D341Med (cell line): ENCODE measurements at places on chromosomes 2 and 18.

- no peak for DNase-seq
Observed at GRCh38 chr2:43159797-43160196, 66.6 kb downstream of the ZFP36L2 start.

GRCh38 chr18:79844999-79845563, 47.3 kb downstream of the KCNG2 start:
- DNase-seq: no peak

- DNase-seq: no peak
Observed at GRCh38 chr2:8568543-8569302, 113.1 kb upstream of the ID2 start.

DNA sequence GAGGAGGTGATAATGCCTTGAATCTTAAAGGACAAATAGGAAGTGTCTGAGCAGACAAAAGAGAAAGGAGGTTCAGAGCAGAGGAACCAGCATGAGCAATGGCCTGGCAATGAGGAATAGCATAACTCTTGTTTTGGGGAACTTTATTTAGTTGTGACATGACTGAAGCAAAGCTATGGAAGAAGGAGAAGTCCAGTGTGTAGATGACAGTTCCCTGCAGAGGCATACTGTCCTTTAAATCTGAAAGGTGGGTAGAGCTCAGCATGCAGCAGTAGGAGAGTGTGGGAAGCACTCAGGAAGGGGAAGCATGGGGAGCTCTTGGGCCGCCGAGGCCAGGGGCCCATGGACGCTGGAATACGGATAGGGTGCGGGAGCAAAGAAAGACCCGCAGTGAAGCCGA, 173.8 kb downstream of the SEPTIN10 start:
- DNase-seq: no peak

DNA sequence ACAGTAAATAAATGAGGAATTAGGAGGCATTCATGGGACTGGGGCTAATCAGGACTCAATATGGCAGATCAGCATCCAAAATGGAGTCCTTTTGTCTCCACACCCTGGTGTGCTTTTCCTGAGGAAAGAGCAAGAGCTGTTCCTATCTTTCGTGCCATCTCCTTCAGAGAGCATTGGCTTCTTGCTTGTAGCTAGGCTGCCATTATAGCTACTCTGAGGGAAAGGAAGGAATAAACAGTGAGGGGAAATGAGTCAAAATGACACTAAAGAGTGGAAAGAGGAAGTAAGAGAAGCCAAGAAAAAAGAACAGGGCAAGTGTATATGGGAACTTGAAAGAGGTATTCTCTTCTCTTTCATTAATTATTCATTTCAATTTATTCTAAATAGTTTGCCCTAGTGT, 8.4 kb upstream of the NMI start:
- DNase-seq: no peak

GRCh38 chr2:176637142-176637485, 367.9 kb downstream of the MTX2 start:
- DNase-seq: no peak

DNA sequence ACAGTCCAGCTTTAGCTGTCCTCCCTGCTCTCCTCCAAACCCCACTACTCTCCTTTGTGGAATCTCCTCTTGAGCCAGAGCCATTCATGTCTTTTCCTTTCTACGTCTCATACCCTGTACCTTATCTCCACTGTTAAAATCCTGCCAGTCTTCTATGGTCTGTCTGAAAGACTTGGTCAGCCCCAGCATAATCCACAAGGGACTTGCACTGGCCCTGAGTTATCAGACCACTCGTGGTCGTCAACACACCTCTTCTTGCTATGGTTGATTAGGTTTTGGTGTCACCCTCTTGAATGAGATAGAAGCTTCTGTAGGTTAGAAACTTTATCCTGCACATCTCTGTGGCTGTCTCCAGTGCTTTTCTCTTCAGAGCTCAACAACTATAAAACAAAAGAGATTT, 56.8 kb downstream of the MYO1B start:
- DNase-seq: no peak

DNA sequence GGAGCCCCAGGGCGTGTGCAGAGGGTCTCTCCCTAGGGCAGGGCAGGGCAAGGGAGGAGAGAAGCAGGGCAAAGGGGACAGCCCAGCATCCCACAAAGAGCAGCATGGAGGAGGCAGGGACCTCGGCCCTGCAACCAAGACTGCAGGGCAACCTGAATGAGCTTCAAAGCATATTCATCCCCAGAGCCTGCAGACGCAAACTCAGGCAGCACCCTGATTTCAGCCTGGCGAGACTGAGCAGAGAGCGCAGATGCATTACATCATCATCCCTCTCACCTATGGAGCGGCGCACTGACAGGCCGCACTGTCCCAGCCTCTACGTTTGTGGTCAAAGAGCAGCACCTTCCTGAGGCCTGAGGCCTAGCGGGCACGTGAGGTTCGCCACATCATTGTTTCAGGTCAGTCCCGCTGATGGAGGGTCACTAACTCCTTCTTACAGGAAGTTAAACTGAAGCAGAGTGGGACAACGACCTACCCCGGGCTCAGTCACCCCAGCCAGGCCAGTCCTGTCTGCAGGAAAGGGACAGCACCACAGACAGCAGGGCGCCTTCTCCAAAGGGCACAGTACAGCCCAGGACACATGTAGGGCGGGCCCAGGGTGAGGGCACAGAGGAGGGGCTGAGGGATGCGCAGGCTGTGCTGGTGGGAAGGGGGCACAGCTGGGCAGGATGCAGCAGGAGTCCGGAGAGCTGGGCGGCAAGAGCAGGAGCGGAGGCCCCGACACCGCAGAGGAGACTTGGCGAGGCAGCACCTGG, 67.2 kb upstream of the RAB6C start:
- no peak for DNase-seq

DNA sequence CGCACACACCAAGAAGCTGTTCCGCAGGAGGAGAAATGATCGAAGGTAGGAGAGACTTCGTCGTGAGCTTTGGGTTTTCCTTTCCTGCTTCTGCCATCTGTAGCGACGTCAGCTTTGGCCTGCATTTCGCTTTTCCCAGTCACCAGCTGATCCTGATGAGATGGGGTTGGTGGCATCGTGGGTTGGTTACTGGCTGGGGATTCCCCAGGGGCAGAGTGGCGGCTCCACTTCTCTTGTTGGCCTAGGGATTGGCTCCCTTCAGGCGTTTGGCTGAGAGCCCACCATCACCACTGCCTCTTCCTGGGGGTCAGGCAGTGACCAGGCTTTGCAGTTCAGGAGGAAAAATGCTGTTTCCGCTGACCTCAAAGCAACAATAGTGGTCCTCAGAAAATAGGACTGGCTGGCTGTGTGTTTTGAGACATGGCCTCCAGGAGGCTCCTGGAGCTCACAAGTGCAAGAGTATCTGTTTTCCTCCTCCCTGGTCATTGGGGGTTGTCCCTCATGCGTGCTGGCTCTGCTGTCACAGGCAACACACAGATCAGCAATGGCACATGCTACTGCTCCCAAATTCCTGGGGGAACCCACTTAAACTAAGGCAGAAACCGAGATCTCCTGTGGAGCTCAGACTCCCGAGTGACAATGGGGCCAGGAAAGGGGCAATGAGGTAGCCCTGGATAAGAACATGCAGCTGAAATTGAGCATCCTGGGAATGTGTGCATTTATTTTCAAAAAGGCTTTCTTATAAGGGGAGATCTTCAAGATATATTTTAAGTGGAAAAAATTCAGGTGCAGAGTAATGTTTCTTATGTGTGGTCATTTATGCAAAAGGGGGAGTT, 173.0 kb downstream of the CTIF start:
- DNase-seq: peak; percentile 60

GRCh38 chr18:44681076-44681970, 635 bp downstream of the SETBP1 start:
- DNase-seq: no peak

DNA sequence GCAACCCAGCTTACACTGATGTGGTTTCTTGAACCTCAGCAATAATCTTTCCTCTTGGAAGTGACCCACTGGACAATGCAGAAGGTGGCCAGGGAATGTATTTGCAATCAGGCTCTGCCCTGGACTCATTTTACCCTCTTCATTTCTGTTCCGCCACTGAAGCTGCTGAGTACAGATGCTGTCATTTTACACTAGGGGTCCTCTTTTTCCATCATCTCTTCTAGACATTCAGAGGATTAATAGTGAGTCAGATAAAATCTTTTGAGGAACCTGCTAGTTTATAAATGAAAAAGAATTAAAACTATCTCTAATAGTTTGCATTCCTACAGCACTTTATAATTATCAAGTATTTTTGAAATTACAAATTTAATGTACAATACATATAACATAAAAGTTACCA, 87.9 kb upstream of the PNPT1 start:
- no peak for DNase-seq

- DNase-seq: no peak
Observed at GRCh38 chr2:215777465-215778044, 235.8 kb downstream of the MREG start.

GRCh38 chr18:62312851-62313250, 12.3 kb upstream of the TNFRSF11A start:
- no peak for DNase-seq

DNA sequence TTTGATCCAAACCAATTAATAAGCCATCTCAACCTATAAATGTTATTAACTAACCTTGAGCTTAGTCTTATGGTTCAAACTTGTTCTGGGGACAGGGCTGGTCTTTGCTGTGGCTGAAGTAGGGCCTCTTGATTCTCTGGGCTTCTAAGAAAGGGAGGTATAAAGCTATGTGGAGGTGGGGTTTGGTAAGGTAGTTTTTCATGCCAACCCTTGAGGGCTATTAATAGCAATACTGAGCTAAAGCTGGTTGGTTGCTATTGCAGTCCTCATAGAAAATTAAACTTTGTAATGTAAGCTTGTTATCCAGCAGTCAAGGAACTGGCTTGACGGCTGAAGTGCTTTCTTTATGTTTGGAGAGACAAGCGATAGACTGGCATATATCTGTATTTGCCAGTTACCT, 112.1 kb downstream of the RND3 start:
- no peak for DNase-seq

DNA sequence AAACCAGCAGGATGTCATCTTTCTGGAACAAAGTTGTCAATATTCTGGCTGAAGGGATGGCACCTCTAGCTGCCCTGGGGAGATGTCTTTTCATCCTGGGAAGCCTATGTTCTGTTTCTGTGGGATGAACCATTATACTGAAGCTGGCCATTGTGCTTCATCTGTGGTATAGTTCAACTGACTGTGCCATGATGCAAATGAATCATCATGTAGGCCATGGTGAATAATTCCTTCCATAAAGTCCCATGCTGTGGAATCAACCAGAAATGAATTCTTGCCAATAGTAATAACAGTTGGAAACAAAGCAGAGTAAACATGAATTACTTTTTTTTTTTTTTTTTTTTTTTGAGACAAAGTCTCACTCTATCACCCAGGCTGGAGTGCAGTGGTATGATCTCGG, 64.1 kb upstream of the CNGA3 start:
- no peak for DNase-seq

DNA sequence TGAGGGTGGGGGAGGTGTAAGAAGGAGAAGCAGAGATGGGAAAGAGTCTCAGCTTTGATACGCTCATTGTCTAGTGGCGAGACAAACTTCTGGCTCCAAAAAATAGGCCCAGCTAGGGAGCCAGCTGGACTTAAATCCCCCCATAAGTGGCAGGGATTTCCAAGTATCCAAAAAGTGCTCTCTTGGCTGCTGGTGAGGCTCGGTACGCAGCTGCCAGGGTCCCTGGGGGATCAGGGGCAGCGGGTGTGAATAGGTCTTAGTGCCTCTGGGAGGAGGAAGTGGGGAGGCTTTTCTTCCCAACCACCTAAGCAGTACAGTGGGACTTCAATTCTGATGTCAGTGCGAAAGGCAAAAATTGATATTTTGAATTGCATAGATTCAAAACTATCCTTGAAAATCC, 73.5 kb downstream of the ALK start:
- DNase-seq: peak; percentile 77

DNA sequence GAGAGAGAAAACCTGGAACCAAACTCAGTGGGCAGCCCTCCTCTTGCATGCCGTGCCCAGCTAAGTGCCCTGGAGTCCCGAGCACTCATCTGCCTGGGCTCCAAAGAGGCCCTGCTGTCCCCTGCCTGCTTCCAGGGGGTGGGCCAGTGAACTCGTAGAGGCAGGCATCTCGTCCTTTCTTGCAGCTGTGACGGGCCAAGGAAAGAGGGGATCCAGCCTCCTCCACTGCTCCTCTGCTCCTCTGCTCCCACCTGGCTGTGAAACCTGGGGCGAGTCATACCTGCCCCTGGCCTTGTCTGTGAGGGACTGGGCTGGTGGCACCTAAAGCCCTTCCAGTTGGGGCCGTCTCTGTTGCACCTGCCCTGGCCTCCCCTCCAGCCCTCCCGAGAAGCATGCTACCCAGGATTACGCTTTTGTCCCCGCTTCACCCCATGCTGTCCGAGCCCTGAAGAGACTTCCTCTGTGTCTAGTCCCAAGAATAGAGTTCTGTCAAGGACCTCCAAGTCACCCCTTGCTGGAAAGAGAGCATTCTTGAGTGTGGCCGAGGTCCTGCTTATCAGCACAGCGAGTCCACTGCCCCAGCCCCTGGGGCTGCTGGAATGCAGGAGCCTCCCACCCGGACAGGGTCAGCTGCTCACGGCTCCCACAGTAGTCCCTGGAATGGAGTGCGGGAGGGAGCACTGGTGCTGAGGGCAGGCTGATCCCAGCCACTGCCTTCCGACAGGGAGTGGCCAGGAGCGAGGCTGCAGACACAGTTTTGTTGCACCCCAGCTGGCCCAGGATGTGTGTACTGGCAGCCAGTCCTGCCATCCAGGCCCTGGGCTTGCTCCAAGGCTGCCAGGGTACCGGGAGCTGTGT, 14.3 kb downstream of the KCNK3 start:
- DNase-seq: no peak

DNA sequence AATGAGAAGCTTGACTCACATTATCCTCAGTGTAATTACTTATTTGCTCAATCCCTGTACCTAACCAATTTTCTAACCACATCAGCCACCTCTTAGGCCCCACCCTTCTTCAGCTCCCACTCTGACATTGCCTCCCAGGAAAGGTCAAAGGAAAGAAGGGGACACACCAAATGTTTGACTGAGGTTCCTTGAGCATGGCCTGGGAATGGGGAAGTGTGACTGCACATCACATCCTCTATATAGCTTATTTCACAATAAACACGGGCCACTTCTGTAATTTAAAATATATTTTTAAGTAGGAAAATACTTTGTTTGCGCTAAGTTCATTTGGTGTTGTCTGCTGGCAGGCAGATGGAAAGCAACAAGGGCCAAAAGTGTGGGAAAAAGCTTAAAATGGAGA, 3.0 kb upstream of the FIGLA start:
- no peak for DNase-seq

- no peak for DNase-seq
Observed at GRCh38 chr18:69002233-69002632, 204.4 kb downstream of the CCDC102B start.

GRCh38 chr2:98110741-98111140, 23.8 kb downstream of the VWA3B start:
- DNase-seq: no peak

- DNase-seq: no peak
Observed at GRCh38 chr2:28615706-28616105, 119.8 kb downstream of the PLB1 start.

GRCh38 chr2:86673986-86674670, 46.0 kb upstream of the RMND5A start:
- DNase-seq: no peak

GRCh38 chr18:59874166-59874565, 25.6 kb upstream of the PMAIP1 start:
- no peak for DNase-seq
